SJSA1 (cell line): ENCODE measurements at places on chromosomes 6 and 20.

- peak; percentile 36 for DNase-seq
Observed at GRCh38 chr6:42260972-42261371, 43.3 kb upstream of the MRPS10 start.

DNA sequence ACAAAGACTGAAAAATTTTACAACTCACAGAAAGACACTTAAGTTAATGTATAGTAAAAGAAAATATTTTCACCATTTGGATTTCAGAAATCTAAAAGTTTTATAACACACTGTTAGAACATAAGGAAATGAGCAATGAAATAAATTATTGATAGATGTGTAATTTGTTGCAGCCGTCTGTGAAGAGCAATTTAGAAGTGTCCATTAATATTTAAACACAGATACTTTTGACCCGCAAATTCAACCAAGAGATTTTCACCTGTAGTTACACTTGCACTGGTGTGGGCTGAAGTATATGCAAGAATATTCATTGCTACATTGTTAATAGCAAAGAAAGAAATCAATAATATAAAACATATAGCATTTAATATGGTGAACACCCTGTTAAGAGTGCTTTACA, 14.6 kb upstream of the SLC17A3 start:
- DNase-seq = no peak

- DNase-seq = peak; percentile 22
Observed at GRCh38 chr20:24935766-24936525, 13.1 kb upstream of the CST7 start.

DNA sequence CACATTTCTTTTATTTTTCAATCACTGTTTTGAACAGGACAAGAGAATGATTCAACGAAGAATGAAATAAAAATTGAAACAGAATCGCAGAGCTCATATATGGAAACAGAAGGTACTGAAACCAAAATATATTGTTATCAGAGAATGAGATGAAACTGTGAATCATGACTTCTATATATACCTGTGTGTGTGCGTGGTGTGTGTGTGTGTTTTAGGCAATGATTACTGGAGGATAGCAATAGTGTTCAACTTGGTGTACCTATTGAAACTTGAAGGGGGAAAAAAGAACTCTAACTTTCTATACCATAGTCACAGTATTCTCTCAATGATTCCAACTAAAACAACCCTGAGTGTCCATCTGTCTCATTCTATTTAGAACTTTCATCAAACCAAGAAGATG, 586.6 kb downstream of the KIF16B start:
- DNase-seq = no peak

- DNase-seq = no peak
Observed at GRCh38 chr6:126786262-126786661, 332.2 kb upstream of the RSPO3 start.

GRCh38 chr6:142913036-142913510, 31.9 kb downstream of the HIVEP2 start:
- DNase-seq = no peak

DNA sequence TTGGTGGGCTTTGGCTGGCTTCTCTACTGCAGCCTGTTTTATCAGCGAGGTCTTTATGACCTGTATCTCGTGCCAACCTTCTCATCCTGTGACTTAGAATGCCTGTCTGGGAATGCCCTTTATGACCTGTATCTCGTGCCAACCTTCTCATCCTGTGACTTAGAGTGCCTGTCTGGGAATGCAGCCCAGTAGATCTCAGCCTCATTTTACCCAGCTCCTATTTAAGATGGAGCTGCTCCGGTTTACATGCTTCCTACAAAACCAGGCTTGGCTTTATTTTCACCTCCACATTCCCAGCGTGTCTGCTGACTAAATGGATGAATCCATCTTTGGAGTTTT, 395.3 kb downstream of the PREX1 start:
- no peak for DNase-seq

GRCh38 chr6:87574237-87574804, 15.5 kb downstream of the RARS2 start:
- DNase-seq = no peak

GRCh38 chr6:113127786-113128419, 729.2 kb upstream of the MARCKS start:
- no peak for DNase-seq

- no peak for DNase-seq
Observed at GRCh38 chr20:59378396-59378795, 78.0 kb downstream of the EDN3 start.

GRCh38 chr20:20856306-20856705, 143.9 kb upstream of the RALGAPA2 start:
- DNase-seq = no peak

DNA sequence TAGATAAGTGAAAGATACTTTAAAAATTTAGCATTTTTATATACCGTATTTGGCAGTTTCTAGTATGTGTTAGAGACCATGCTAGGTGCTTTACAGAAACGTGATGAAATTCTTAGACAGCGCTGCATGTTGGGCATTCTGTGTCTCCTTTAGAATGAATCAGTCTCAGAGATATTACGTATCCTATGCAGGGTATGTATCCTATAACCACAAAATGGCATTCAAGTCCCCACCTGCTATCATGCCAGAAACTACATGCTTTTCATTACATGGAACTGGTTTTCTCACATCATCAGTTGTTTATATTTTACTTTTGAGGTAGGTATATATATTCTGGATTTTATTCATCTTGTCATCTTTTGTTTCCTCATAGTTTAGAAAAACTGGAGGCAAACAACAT, 42.3 kb downstream of the PEX7 start:
- DNase-seq = no peak

DNA sequence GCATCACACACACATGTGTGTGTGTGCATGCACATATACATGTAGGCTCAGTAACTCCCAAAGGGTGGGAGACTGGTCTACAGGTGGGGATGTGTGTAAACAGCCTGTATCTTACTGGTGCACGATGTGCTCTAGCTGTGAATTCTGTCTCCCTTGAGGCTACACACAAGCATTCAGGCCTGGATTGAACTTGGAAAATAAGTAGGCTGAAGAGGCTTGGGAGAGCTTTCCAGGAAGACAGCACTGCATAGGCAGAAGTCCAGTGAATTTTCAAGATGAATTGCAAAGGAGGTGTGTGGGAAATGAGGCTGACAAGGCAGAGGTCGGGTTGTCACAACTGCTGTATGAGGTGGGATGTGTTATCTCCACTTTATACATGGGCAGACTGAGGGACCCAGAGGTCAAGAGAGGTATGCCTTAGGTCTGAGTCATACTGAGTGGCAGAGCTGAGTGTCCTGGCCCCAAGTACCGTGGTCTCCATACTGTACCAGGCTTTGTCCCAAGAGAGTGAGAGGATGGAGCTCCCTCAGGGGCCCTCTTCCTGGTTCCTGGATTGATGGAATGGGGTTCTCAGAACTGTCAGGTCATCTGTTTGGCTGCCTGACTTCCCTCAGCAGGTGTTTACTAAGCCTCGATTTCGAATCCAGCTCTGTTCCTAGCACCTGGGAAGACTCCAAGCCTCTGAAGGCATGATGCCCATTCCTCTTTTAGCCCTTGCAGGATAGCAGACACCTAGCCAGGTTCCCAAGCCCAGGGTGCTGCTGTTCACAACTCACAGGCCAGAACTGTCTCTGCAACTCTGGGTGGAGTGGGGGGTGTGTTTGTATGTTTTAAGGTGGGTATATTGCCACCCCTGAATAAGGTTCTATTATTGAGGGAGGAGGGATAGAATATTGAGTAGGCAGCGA, 14.4 kb downstream of the SNPH start:
- peak; percentile 34 for DNase-seq

GRCh38 chr6:39182604-39183003, 46.7 kb downstream of the KCNK5 start:
- DNase-seq = no peak

DNA sequence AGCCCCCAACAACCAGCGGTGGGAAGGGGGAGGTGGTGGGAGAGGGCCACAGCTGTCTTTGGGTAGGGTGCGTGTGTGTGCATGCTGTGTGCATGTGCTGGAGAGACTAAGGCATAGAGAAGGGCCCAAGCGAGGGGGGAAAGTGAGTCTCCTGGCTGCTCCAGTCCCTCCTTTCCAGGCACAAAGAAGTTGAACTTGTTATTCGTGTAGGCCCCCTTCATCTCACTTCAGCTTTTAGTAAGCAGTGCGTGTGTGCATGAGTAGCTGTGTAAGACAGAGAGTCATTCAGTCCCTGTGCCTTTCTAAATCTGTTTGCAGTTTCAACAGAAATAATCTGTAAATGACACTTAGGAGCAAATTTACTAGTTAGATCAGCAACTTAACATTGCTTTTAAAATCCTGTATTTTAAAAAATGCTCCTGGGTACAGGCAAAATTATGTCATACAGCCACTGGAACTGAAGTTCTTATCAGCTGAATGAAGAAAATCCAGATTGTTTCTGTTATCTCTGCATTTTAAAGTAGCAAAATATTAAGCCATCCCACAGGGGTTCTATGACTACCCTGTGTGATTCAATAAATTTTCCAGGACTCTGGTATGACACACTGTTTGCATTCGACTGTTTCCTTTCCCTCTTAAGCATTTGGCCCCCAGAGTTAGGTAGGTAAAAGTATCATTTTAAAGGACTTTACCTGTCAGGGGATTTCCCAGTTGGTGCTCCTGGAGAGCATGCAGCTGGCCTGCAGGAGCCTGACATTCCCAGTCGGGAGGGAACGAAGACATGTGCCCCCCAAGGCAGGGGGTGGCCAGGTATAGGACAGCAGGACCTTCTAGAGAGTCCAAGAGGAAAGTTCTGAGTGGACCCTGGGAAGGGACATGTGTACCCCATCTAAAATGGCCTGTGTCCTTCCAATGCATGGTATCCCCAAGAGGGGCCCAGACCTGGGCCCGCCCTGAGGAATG, 39.0 kb downstream of the MTRES1 start:
- DNase-seq = no peak
